NCI-H1092 (cell line): ENCODE measurements at places on chromosomes 7 and 10.

GRCh38 chr10:64076322-64076940 is 555.2 kb downstream of the REEP3 start:
- no peak for DNase-seq

DNA sequence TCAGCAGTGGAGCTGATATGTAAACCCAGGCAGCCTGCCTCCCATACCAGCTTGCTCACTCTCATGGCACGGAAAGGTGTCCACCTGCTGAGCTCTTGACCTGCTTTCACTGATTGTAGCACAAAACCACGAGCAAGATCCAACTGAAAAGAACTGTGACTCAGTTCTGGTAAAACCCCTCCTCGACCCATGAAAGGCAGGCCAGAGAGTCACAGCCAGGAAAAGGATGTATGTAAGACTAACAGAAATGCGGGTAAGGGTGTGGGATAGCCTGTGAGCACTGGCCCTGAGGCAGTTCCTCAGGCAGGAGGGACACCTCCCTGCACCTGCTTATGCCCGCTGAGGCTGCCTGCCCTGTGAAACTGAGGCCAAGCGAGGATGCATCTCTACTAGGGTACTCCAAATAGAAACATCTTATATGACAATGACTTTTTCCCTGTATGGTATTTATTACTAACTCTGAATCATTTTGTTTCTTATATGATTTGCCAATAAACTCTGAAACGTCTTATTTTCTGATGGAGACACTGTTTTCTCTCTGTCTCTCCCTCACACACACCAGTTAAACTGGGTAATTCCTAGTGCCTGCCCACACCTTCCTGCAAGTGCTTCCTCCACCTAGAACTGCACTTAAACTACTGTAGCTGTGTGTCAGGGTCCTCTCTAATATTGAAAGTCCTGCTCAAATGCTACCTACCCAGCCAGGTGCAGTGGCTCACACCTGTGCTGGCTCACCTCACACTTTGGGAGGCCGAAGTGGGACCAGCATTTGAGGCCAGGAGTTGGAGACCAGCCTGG is 73.3 kb upstream of the GHITM start:
- no peak for DNase-seq

DNA sequence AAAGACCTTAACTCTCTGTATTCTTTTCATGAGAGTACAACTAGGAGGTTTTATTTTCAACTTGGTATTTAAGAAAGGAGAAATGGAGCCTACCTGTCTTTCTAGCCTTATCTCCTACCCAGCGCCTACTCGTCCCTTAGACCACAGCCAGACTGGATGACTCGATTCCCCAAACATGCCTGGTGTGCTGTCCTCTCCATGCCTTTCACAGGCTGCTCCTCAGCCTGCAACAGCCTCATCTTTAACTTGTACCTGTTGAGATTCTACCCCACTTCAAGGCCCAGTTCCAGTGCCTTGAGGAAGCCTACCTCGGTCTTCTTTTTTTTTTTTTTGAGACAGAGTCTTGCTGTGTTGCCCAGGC is 29.4 kb downstream of the CPA1 start:
- no peak for DNase-seq

DNA sequence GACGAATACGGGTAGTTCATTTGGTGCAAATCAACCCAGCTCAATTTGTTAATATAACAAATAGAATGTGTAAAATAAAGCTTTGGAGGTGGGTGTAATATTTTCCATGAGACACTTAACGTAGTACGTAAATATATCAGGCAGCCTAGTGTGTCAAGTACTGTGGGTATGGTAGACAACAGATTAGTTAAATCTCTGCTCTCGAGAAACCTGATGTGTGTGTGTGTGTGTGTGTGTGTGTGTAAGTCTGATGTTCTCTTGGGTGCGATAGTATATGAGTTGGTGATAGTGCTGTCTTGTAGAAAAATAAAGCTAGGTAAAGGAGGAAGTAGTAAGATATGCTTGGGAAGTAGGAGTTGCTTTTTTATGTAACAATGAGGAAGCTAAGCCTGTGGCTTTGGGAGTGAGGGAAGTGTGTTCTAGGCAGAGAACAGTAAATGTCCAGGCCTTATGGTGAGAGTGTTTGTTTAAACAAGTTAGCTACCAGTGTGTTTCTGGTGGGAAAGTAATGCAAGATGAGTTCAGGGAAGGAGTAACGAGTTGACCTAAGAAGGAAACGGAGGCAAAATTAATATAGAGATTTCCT is 26.1 kb downstream of the WAC start:
- no peak for DNase-seq

GRCh38 chr10:122543676-122544445 is 16.7 kb upstream of the DMBT1 start:
- no peak for DNase-seq

- DNase-seq: peak; percentile 79
These were observed 2.3 kb upstream of the NOS3 start for GRCh38 chr7:150988230-150989226.

- no peak for DNase-seq
These were observed 2.2 kb upstream of the PDK4 start for GRCh38 chr7:95598511-95598910.

DNA sequence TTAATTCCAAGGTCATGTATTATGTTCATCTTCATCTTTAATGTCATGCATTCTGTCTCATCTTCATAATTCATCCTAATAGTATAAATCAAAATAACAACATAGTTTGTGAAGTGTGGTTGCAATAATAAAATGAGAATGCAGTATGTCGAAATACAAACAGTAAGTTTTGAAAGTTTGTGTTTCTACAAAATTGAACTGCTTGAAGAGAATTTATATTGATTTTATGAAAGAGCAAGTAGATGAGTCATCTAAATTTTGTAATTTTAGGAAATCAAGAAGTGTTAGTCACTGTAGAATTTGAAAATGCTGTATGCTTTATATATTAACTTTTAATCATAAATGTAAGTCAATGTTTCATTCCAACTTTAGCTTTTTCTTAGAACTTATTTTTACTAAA is 190.5 kb upstream of the PPP1R3A start:
- no peak for DNase-seq

GRCh38 chr10:129140921-129141885 is 325.8 kb upstream of the MGMT start:
- DNase-seq: no peak

GRCh38 chr10:30433306-30433729 is 666 bp upstream of the MAP3K8 start:
- DNase-seq: no peak
